GOT3 (cell line): ENCODE measurements at places on chromosomes 12 and 14.
A peak's percentile ranks its signal among the peaks of the same experiment; 100 is the strongest.

GRCh38 chr14:73723797-73724661 lies 9.8 kb upstream of the PNMA1 start:
- peak; percentile 45 for DNase-seq

GRCh38 chr12:112198120-112198733 lies 72.9 kb downstream of the TRAFD1 start:
- DNase-seq: no peak

GRCh38 chr14:48304729-48305128 lies 629.3 kb upstream of the MDGA2 start:
- no peak for DNase-seq

GRCh38 chr12:93376436-93377251 lies 1.1 kb upstream of the NUDT4 start:
- DNase-seq: no peak

DNA sequence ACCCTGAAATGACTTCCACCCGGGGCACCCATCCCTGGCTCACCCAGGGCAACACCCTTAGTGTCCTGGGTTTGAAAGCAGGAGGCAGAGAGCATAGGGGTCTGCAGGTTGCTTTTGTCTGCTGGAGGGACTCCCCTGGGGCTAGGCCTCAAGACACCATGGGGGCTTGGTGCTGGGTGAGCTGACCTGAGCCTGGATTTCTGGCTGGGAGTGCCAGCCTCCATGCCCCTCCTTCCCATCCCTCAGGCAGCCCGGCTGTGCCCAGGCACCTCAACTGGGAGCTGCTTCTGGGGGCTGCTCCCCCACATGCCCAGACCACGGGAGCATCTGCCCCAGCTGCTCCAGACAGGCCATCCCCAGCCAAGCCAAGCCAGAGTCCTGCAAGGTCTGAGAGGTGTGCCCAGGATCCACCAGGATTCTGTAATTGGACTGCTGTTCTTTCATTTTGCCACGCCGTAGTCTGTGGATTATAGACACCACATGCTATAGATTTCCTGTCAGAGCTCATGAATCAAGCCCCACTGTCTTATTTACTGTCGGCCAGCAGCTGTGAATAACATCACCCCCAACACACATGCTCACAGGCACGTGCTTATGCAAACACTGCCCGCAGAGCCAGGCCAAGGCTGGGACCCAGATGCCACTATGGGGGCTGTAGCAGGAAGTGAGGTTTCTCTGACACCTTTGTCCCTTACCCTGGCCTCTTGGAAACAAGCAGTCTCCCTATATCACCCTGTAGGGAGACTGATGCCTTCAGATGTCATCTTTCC lies 29.4 kb upstream of the ESRRB start:
- no peak for DNase-seq

- DNase-seq: no peak
These were observed 96.6 kb upstream of the PCED1B start for GRCh38 chr12:46982629-46983392.
